Calu3 (cell line): ENCODE measurements at places on chromosomes 2 and 18. TPM values are rescaled to one million over a fixed set of nuclear protein-coding genes. Genes with fewer than 3 reads are reported as not detected.

Gene TEKT4
- 0.24 TPM in 1 of 2 replicates, not detected in the other for total RNA-seq

Gene RAB27B
- total RNA-seq: 38.3 and 60.6 TPM in 2 replicates

Gene UGT1A10
- total RNA-seq: 107 and 120 TPM in 2 replicates

Gene DCDC2C
- not detected in 2 replicates for total RNA-seq

Gene SPAST
- 18.5 and 18.8 TPM in 2 replicates for total RNA-seq

DNA sequence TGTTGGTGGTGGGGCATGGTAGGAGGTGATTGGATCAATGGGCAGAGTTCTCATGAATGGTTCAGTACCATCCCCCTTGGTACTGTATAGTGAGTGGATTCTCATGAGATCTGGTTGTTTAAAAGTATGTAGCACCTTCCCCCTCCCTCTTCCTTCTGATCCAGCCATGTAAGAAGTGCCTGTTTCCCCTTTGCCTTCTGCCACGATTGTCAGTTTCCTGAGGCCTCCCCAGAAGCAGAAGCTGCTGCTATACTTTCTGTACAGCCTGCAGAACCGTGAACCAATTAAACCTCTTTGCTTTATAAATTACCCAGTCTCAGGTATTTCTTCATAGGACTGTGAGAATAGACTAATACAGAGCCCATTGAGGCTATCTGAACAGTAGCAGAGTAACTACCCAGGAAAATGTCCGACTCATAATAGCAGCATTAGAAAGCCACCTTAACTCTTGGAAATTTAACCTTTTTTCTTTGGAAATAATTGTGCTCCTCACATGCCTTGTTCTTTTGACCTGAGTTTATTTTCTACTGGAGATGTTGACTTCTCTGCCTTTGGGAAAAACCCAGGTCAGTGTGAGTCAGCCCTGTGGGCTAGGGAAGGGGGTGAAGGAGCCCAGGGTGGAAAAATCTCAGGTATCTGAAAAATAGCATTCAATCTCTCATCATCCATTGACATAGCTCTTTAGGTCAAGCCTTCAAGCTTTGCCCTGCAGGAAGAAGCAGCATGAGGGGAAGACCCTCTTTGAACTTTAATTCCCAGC is 18.1 kb downstream of the CYP1B1 start:
- H3K27ac ChIP-seq: no peak overlapping the region
- no peak overlapping the region for H3K4me3 ChIP-seq
- H3K27me3 ChIP-seq: no peaks in the 10 kb centered on the region
- H3K4me1 ChIP-seq: peaks cover 30% of the 10 kb centered on the region

DNA sequence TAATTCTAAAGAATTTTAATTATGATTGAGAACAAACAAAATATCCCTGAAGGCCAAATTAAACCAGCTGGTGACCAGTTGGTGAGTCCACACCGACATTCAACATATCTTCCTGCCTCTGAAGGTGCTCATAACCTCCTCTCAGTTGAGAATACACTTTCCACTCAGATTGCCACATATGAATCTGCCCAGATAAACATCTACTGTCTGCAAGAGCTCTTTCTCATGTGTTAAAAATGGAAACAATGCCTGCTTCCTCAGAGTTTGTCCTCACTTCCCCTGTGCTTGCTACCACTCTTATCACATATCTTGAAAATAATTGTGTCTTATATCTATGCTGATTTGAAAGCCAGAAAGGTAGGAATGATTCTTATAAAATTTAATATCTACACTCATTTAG is 177.7 kb upstream of the GULP1 start:
- H3K27me3 ChIP-seq: no peaks in the 10 kb centered on the region
- H3K27ac ChIP-seq: no peak overlapping the region
- no peak for DNase-seq
- no peak overlapping the region for H3K4me3 ChIP-seq

DNA sequence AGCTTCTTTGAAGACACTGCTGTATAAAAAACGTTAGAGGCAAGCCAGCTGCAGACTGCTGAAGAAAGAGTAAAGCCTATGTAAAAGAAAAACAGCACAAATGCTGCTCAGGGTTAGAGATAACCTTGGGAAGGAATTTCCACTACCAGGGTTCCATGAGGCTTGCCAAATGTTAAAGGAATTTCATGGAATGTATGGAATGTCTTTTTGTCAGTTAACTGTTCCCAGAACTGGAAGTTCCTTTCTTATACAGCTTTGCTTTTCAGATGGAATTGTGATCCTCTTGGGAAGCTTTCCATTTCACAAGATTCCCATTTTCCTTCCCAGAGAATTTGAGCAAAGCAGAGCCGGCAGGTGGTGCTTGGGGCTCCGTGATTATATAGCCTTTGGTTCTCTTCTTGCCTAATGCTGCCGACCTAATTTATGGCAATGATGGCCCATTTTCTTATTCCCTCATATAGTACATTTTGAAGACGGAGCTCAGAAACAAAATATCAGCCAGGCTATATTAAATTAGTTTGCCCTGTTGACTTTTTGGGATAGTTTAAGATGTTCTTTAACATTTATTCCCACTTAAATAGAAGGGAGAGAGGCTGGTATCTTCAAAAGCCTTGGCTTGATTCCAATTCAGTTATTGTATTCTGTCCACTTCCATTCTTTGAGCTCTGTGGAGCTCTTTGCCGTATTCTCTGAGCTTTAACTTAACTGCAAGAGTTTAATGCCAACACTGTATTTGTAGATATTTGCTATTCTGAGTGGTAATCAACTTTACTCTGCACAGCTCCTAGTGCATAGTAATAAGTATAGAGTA is 162.3 kb downstream of the PHLPP1 start:
- H3K27ac ChIP-seq: peak overlapping the region; percentile 45
- H3K4me3 ChIP-seq: no peak overlapping the region
- DNase-seq: no peak
- H3K27me3 ChIP-seq: no peaks in the 10 kb centered on the region
- H3K4me1 ChIP-seq: peaks cover 62% of the 10 kb centered on the region

DNA sequence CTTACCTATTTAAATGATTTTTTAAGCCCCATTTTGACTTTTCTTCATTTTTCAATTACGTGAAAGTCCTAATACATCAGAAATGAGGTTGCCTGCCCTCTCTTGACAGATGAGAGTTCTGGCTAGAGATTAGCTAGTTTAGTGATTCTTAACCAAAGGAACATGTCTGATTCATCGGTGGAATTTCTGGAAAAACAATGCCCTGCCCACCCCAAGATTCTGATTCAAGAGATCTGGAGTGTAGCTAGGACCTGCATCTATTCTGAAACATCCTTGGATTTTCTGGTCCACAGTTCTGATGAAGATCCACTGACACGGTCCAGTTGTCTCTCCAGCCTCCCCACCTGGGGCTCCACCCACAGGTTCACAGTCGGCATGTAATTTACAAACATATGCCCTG is 111.2 kb downstream of the KLF7 start:
- no peak overlapping the region for H3K4me3 ChIP-seq
- no peaks in the 10 kb centered on the region for H3K27me3 ChIP-seq
- no peaks in the 10 kb centered on the region for H3K4me1 ChIP-seq

GRCh38 chr2:230671117-230671516 is 41.5 kb upstream of the CAB39 start:
- peak overlapping the region; percentile 72 for H3K27ac ChIP-seq
- DNase-seq: no peak
- H3K4me1 ChIP-seq: peaks cover 20% of the 10 kb centered on the region
- peak overlapping the region; percentile 2 for H3K4me3 ChIP-seq
- H3K36me3 ChIP-seq: no peaks in the 10 kb centered on the region

GRCh38 chr2:182300608-182301007 is 126.2 kb downstream of the PDE1A start:
- no peak overlapping the region for H3K4me3 ChIP-seq
- H3K4me1 ChIP-seq: no peaks in the 10 kb centered on the region
- no peaks in the 10 kb centered on the region for H3K36me3 ChIP-seq
- no peaks in the 10 kb centered on the region for H3K27me3 ChIP-seq

DNA sequence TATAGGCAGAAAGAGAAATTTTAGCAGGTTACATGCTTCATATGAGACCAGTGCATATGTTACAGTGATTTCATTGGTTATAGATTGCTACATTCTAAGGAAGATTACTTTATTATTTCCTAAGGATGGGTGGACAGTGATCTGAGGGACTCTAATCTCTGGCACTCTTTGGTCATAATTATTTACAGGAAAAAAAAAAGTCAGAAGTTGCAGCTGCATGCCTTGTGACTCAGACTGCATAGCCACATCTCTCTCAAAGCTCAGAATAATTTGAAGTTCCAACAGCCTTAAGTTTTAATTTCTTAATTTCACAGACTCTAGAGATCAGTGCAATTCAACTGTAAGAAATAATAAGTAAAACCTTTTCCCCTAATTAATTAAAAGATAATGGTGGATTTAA is 27.1 kb upstream of the BARD1 start:
- H3K27ac ChIP-seq: no peak overlapping the region
- no peaks in the 10 kb centered on the region for H3K4me1 ChIP-seq
- H3K27me3 ChIP-seq: no peaks in the 10 kb centered on the region
- no peak overlapping the region for H3K4me3 ChIP-seq

DNA sequence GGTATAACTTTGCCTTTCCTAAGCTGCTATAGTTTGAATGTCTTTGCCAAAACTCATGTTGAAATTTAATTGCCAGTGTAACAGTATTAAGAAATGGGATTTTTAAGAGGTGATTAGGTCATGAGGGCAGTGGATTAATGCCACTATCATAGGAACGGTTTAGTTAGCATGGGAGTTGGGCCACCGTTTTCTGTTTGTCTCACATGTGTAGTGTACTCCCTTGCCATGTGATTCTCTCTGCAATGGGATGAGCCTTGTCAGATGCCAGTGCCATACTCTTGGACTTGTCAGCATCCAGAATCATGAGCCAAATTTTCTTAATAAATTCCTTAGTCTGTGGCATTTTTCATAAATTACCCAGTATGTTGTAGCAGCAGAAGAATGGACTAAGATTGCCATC is 388.9 kb upstream of the RGPD4 start:
- H3K36me3 ChIP-seq: no peaks in the 10 kb centered on the region
- H3K27ac ChIP-seq: no peak overlapping the region
- H3K4me1 ChIP-seq: no peaks in the 10 kb centered on the region
- no peak for DNase-seq

GRCh38 chr2:17717666-17718065 is 35.9 kb downstream of the SMC6 start:
- H3K27me3 ChIP-seq: no peaks in the 10 kb centered on the region
- H3K4me1 ChIP-seq: no peaks in the 10 kb centered on the region
- H3K4me3 ChIP-seq: no peak overlapping the region
- H3K27ac ChIP-seq: no peak overlapping the region
- no peaks in the 10 kb centered on the region for H3K36me3 ChIP-seq

- no peaks in the 10 kb centered on the region for H3K27me3 ChIP-seq
- H3K36me3 ChIP-seq: no peaks in the 10 kb centered on the region
- no peaks in the 10 kb centered on the region for H3K4me1 ChIP-seq
Measured at GRCh38 chr2:106885971-106886915, at the start of gene ST6GAL2. Gene ST6GAL2 (minus strand): TSS chr2:106886167. CDS start chr2:106843977, 42,190 bp downstream.

DNA sequence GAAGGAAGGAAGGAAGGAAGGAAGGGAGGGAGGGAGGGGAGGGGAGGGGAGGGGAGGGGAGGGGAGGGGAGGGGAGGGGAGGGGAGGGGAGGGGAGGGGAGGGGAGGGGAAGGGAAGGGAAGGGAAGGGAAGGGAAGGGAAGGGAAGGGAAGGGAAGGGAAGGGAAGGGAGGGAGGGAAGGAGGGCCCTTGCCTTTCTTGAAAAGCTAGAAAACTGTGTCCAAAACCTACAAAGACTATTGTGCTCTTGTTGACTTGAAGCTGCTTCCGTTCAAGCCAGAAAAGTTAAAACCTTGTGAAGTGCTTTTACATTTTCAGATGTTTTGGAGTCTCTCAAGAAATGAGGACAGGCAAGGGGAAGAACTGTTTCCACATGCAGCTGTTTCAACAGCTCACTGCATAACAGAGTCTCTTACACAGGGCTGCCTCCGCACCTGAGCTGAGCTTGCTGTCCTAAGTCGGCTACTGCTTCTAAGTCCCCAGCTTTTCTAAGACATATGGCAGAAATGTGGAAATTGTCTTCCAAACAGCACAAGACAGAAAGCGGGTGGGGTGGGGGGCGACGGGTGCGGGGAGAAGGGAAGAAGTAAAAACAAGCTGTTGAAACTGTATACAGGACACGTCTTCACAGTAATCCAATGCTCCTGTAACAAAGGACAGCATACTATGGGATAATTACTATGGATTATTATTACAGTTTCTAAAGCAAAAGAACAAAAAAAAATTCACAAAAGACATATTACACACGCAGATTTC is 46.1 kb downstream of the BCL11A start:
- no peak overlapping the region for H3K4me3 ChIP-seq
- no peaks in the 10 kb centered on the region for H3K36me3 ChIP-seq
- peaks cover 3% of the 10 kb centered on the region for H3K4me1 ChIP-seq

DNA sequence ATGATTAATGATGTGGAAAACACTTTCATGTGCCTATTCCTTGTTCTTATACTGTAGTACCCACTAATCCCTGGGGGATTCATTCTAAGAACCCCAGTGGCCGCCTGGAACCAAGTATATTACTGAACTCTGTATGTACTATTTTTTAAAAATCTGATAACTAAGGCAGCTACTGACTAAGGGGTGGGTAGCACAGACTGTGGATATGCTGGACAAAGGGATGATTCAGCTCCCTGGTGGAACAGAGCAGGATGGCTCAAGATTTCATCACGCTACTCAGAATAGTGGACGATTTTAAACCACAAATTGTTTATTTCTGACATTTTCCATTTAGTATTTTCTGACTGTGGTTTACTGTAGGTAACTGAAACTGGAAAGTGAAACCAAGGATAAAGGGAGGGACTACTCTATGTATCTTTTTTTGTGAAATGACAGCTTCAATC is 41.8 kb upstream of the CDC42EP3 start:
- peaks cover 17% of the 10 kb centered on the region for H3K4me1 ChIP-seq
- DNase-seq: no peak
- no peak overlapping the region for H3K4me3 ChIP-seq
- H3K36me3 ChIP-seq: no peaks in the 10 kb centered on the region
- H3K27me3 ChIP-seq: no peaks in the 10 kb centered on the region
- no peak overlapping the region for H3K27ac ChIP-seq

DNA sequence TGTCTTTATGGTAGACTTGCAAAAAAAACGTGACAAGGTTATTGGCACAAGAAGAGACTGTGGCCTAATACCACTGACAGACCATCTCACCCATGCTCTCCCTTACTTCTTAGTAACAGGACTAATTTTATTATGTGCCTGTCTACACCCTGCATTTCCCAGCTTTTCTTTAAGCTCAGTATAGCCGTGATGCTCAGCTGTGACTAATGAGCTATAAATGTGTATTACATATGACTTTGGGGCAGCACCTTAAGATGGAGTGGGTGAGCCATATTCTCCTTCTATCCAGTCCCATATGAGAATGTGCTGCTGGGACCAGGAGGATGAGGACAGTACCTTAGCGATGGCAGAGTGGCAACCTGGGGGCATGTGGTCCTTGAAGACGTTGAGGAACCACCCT is 293.5 kb downstream of the RNF144A start:
- no peak overlapping the region for H3K4me3 ChIP-seq
- H3K27ac ChIP-seq: no peak overlapping the region
- DNase-seq: no peak
- H3K4me1 ChIP-seq: no peaks in the 10 kb centered on the region

DNA sequence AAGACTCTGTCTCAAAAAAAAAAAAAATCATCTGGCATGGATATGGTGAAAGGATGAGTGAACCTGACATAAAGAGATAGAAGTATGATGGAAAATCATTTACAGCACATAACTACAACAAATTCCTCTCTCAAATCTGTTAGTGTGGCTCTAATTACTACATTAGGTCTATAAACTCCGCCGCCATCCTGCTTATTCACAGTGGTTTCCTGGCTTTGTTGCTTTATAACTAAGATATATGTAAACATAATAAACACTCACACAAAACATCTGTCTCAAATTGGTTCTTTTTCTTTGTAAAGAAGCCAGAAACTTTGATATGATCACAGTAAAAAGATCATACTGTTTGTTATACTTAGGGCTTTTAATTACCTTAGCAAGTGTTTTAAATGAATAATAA is 412.6 kb upstream of the FAM98A start:
- no peaks in the 10 kb centered on the region for H3K27me3 ChIP-seq
- no peak overlapping the region for H3K4me3 ChIP-seq
- no peaks in the 10 kb centered on the region for H3K36me3 ChIP-seq
- H3K4me1 ChIP-seq: no peaks in the 10 kb centered on the region
- DNase-seq: no peak
